Kidney glomerular epithelial cell (primary cell): ENCODE measurements at places on chromosomes 12 and 14.

GRCh38 chr12:14313379-14314138 lies 51.9 kb upstream of the ATF7IP start:
- DNase-seq = no peak

GRCh38 chr12:64733857-64734256 lies 25.3 kb downstream of the GNS start:
- DNase-seq = peak; percentile 68

GRCh38 chr12:124002021-124002644 lies 29.1 kb downstream of the ZNF664 start:
- DNase-seq = no peak

DNA sequence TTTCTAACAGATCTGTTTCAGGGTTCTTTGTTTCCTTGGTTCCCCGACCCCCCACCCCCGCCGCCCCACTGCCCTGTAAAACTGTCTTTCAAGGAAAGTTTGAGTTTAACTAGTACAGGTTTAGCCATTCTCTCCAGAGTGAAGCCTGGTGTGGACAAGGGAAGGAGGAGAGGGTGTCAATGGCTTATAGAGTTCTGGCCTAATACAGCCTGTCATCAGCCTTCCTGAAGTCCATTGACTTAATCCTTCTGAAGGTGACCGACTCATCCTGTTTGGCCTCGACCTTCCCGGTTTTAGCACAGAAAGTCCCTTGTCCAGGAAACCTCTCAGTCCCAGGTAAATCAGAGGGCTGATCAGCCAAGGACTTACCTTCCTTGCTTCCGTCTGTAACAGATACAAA lies 11.0 kb upstream of the P2RX4 start:
- DNase-seq = no peak

GRCh38 chr14:50578433-50578832 lies 18.5 kb downstream of the ATL1 start:
- no peak for DNase-seq

- DNase-seq = peak; percentile 57
Observed at GRCh38 chr12:68440068-68440581, 108.0 kb upstream of the MDM1 start.

DNA sequence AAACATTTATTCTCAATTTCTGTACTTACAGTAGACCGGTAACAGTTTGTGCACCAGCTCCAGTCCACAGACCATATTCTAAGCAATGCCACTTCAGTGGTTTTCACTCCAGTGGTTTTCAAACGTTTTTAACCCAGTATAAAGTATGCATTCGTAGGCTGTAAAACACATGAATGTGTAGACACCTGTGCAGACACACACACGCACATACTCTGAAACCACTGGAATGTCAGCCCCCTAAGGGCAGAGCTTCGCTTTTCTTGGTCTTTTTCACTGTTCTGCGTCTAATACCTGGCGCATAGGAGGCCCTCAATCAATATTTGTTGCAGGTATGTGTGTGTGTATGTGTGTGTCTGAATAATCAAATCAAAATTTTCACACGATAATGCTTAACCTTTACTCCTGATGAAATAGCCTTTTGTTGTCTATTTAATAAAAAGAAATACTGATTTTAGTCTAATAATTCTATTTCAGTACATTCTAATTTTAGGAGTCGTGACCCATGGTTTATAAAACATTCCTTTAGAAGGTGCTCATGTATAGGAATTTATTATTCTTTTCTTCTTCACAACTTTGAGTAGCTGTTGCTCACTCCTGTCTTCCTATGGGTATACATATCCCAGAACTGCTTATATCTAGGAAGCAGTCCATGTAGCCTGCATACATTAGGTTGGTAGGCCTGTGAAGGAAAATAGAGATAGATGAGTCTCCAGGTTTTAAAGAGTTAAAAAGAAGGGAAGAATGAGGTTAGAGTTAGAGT lies 73.6 kb upstream of the REP15 start:
- no peak for DNase-seq

- no peak for DNase-seq
Observed at GRCh38 chr12:75120311-75120711, 89.3 kb downstream of the KCNC2 start.

DNA sequence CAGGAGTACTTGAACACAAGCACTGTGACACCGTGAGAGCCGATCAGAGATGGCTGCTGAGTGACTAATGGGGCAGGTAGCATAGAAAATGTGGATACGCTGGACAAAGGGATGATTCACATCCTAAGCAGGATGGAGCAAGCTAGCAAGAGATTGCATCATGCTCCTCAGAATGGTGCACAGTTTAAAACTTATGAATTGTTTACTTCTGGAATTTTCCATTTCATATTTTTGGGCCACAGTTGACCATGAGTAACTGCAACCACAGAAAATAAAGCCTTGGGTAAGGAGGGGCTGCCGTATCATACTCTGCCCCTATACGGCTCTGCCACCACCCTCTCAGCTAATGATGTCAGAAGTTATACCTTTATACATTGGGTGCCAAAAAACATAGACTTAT lies 23.3 kb upstream of the MARK3 start:
- DNase-seq = peak; percentile 84

DNA sequence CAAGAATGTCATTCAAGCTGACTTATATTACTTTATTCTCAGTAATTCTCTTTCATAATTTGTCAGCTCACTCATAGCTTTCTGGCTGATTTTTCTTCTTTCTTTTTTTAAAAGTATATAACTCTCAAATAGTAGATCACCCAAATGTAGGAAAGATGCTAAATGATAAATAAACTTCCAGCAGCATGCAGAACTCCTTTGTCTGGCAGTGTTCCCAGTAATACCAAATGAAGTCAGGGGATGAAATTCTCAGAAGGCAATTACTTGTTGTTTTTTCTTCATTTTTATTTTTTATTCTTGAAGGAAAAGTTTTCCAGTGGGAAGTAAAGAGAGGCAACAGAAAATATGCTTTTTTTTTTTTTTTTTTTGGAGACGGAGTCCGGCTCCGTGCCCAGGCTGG lies 133.3 kb upstream of the SLCO1C1 start:
- DNase-seq = no peak

- DNase-seq = no peak
Observed at GRCh38 chr14:95442016-95442632, 74.3 kb downstream of the SYNE3 start.

GRCh38 chr14:96215452-96216244 lies 11.0 kb downstream of the BDKRB2 start:
- no peak for DNase-seq

DNA sequence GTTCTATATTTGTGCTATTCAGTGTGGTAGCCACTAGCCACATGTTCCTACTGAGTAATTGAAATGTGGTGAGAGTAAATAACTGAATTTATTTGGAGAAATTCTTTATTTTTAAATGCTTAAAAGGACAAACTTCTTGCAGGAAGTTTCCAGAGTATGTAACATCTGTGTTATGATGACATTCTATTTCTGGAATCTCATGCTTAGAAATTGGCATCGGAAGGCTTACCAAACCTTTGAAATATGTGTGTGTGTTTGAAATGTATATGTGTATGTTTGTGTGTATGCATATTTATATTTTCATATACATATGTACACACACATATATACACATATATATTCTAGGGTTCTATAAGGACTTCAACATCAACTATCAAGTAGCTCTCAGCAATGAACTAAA lies 12.4 kb upstream of the WSCD2 start:
- DNase-seq = no peak

- DNase-seq = no peak
Observed at GRCh38 chr12:52657250-52657902, 5.4 kb upstream of the KRT2 start.

GRCh38 chr14:36467332-36467731 lies 52.7 kb downstream of the NKX2-1 start:
- no peak for DNase-seq

DNA sequence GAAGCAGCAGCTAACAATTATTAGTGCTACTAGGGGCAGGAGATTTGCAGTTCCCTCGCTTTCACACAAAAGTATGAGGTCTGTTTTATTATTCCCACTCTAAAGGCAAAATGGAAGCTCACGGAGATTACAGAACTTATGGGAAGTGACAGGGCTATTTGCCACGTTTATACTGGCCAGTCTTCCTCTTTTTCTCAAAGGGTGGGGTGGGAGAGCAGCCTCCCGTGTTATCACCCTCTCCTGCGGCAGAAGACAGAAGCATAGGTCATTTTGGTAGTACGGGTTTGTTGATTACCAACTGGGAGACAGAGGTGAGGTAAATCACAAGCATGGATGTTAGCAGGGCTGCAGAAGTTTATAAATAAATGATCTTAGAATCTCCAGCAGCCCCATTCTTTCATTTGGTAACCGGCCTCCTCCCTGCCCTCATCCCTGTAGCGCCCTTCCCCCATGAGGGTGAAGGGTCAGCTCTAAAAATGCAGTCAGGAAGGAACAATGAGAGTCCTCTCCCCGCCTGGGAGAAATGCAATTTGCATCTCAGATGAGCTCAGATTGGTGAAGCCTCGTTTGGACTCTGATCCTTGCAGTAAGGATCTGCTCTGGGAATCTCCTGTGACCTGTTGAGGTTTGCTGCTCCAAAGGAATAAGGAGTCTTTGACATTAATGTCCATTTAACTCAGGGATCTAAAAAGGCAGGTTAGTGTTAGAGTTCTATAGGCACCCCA lies 44.7 kb upstream of the SINHCAF start:
- DNase-seq = no peak
